ENCODE measurements at places on chromosomes 7 and 10.

DNA sequence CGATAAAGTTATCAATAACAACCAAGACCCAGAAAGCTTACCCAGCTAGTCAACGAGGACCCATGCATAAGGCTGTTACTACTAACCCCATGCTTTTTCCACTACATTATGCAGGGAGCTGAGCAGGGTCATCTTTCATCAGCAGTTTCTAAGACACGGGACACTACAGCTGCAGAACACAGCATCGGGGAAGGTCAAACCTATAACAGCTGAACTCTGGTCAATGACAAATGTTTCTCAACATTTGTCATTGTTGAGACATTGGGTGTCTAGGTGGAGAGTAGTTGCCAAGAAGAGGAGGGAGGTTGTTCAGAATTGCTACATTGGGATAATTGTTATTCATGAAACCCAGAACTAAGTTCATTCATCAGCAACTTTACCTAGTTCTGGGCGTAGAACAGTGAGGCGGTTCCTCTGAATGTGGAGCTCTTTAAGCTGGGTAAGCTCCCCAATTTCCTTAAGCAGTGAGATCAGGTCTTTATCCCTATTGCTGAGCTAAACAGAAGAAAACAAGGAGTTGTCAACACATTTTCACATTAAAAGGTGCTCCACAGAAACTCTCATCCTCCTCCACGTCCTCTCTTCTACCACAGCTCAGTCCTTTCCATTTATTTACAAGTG, 105.6 kb downstream of the ZNF22 start:
- no peak for DNase-seq

GRCh38 chr10:88095778-88096431, 232.5 kb downstream of the PTEN start:
- DNase-seq: no peak

DNA sequence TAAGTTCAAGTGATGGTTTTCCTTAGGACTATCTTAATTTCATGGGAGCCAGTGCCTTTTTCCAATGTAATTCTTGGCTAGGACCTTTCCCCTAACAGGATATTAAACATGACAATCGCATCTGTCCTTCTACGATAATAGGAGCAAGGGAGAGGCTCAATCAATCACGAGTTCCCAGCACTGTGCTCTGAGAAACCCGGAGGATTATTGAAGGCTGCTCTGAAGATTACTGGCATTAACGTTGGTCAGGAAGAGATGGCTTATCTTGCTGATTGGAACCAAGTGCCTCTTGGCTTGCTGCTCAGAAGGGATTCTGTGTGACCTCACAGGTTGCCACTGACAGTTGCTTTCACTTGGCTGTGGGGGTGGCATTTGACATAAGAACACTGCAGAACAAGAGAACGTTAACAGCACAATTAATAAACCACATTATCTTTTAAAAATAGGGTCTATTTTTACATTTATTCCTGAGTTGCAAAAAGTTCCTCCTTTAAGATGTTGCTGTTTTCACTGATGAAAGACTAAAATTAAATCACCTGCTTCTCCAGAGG, 252.1 kb upstream of the TAC1 start:
- no peak for DNase-seq

DNA sequence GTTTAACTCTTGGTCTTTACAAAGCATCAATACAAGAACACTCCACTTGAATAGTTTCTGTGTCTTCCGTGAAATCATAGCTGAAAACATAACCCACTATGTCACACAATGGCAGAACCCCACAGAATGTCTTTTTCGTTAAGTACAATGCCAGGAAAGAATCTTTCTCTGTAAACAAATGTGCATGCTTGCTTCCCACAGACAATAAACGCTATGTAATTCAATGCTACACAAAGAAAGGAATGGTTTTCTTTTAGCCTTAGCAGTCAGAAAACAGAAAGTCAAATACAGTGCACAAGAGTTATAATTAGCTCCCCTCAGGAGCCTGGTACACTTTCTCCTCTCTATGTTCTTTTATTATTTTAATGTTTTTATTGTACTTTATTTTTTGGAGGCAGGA, 186.1 kb downstream of the SRPK2 start:
- DNase-seq: no peak

GRCh38 chr7:142414135-142414534, 156.3 kb upstream of the PRSS58 start:
- no peak for DNase-seq

- no peak for DNase-seq
Observed at GRCh38 chr7:121301446-121302213, 27.2 kb upstream of the WNT16 start.

- no peak for DNase-seq
Observed at GRCh38 chr10:13984647-13985155, 346.0 kb downstream of the FRMD4A start.

- no peak for DNase-seq
Observed at GRCh38 chr10:120883071-120883470, 31.9 kb downstream of the WDR11 start.

DNA sequence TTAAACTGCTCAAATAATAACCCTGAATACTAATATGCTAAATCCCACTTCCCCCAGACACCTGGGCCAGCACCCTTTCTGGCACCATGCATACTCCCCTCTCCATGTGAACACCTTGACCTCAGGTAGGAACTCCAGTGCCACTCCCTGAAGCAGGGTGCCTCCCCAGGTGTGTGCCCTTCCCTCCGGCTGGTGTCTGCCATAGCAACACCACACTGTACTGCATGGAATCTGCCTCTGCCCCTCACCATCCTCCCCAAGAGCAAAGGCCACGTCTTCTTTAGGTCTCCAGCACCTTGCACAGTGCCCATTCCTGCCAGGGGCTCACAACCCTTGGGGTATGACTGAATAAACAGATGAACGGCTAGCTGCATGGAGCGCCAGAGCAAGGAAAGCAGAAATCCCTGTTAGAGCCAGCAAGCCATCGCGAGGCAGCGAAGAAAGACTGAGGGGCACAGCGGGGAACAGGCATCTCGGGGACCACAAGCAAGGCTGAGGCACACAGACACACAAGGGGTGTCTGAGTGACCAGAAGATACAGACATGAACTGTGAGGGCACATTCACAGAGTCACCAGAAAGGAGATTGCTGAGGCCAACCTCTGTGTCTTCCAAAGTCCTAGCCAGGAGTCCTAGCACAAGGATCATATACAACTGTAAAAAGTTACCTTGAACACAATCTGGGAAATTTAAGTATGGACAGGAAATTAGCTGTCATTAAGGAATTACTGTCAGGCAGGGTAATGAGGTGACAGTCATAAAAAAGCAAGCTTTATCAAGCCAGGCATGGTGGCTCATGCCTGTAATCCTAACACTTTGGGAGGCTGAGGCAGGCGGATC, 25.7 kb downstream of the COBL start:
- DNase-seq: no peak

DNA sequence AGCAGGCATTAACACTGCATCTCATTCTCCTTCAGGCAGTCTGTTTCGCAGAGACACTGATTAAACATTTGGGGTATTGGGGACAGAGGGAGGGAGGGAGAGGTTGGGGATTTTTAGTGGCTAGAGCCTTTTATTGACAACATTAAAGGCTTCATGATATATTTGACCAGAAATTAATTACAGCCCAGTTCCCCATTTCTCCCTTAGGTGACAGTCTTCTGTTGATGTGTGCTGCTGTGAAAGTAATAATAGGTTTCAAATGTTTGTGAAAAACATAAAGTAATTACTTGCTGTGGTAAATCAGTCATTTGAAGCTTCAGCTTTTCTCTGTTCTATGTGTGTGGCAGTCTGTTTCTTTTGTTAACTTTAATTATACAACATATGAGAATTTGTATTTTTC, 105.3 kb upstream of the LRGUK start:
- no peak for DNase-seq

GRCh38 chr10:97479939-97480338, 18.3 kb downstream of the MMS19 start:
- DNase-seq: no peak
